ENCODE measurements at places on chromosomes 5 and 9.

DNA sequence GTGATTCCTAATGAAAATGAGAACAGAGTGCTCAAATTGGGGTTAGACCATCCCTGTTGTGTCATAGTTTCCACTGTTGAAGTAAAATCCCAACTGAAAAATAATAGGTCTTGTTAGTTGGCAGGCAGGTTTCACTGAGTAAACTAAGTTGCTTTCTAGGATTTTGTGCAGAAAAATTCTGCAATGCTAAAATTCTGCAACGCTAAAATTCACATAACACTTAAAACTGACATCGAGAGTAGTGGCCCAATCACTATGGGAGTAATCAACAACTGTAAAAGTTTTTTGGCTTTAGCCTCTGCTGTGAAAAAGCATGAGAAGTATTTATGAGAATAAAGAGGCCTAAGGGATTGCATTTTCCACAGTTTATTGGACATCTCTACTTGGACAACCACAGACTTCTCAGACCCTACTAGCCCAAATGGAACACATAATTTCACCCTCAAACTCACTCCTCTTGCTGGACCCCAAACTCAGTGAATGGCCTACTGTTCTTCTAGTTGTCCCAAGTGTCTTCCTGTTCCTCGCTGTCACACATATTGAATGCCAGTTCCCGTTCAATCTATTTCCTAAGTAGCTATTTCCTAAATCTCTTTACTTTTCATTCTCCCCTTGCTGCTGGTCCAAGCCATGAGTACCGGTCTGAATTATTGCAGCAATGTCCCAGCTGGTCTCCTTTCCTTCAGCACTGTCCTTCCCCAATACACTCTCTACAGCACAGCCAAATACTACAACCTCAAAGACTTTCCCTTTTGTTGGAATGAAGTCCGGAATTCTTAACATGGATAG is 355.4 kb downstream of the PDE4D start:
- DNase-seq, result no peak

DNA sequence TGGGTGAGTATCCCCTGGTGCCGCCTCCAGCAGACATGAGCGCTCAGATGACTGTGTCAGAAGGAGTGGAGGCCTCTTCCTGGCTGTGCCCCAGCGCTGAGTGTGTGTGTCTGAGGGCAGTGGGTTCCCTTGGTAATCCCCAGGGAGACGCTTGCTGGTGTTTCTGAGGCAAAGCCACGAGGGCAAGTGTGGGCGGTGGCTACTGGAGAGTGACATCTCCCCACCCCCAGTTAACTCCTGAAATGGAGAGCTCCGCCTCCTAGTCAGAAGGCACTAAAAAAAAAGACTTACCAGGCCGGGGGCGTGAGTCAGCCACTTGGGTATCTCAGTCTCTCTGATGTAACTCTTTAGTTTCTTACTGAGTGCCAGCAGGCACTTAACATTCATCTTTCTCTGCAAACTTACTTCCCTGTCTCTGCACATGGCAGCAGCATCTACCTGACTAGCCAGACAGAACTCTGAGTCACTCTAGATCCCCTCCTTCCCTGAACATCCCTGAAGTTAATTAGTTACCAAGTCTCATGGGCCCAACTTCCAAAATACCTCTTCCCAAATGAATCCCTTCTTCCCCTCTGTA is 19.3 kb downstream of the ORM2 start:
- no peak for DNase-seq

GRCh38 chr5:154811653-154812465 is 38.5 kb downstream of the FAXDC2 start:
- DNase-seq, result peak; percentile 61

- no peak for DNase-seq
Measured at GRCh38 chr5:34926318-34926888, 3.0 kb upstream of the DNAJC21 start.

DNA sequence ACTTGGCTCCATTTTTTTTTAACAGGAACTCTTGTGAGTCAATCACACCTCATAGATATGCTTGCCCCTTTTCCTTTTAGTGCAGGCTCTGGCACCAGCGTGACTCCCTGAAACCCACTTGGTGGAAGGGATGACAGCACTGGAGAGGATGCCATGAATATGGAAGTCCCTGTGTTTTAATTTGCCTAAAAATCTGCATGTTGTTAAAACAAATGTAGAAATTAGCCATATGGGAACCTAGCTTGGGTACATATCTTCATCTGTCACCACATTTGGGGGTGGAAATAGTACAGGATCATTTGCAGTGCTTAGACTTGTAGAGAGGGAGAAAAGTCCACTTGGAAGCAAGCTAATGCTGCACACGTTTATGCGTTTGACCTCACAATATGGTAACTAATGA is 179.0 kb downstream of the EBF1 start:
- DNase-seq, result no peak

GRCh38 chr9:123434619-123435240 is 78.7 kb downstream of the CRB2 start:
- no peak for DNase-seq

DNA sequence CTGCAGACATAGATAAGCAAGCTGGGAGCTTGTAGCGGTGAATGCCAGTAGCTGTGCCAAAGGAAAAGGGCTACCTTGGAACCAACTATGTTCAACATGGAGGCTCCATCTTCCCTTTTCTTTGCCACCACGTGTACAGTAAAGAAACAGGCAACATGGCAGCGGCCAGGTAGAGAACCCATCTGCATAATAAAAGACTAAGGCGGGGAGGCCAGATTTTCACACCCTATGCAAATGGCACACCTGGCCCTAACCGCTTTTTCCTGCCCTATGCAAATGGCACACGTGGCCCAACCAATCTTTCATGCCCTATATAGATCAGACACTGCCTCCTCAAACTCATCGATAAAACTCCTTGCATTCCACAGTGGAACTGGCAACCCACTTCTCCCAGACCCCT is 477.5 kb upstream of the EDIL3 start:
- no peak for DNase-seq

- no peak for DNase-seq
Measured at GRCh38 chr9:111969622-111970021, 73.0 kb downstream of the UGCG start.

GRCh38 chr5:23367874-23368273 is 139.5 kb upstream of the PRDM9 start:
- DNase-seq, result no peak

GRCh38 chr5:116032094-116032517 is at the start of gene ARL14EPL:
ARL14EPL (plus strand) TSS chr5:116032472; CDS start chr5:116051466, 18,994 bp downstream.
- peak; percentile 74 for DNase-seq

GRCh38 chr9:33190021-33190705 is 23.0 kb upstream of the B4GALT1 start:
- DNase-seq, result no peak

DNA sequence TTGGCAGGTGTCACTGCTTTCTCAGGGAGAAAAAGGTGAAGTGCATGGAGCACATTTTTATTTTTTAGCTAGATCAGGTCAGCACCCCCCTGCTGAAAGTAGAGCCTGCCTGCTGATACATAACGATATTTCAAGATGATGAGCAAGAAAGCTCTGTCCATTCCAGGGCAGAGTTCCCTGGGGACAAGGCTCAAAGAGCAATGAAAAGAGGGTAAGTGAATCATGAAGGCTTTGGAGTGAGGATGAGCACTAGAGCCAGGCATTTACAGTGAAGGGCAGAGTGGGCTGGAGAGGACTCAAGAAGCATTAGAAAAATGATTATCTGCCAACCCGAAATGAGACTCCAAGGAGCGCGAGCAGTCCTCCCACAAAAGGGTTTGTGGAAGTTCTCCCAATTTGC is 345.7 kb downstream of the TLE4 start:
- no peak for DNase-seq

Measured in AML-193 (cell line).